NCI-H2029 treated with DMSO at 0.1 percent for 48 hours (cell line): ENCODE measurements at places on chromosomes 12 and 14.

GRCh38 chr14:64035143-64035542, 182.3 kb downstream of the SYNE2 start:
- no peak for DNase-seq

DNA sequence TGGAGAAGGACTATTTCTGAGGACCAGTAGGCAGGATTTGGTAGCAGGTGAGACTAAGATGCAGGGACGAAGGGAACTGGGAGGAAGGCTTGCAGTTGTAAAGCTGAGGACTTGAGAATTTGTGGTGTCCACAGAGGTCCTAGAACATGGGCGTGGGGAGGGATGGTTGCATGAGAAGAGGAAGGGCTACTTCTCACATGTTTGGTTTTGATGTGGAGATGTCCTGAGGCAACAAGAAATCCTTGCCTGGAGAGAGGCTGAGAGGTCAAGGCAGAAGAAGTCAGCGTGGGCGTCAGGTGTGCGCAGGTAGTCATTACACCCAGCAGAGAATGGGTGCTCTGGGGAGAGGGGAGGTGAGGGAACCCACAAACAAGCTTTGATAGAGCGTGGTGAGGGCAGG, 5.7 kb upstream of the RABGGTA start:
- no peak for DNase-seq

GRCh38 chr14:53591816-53592215, 364.8 kb downstream of the BMP4 start:
- no peak for DNase-seq

GRCh38 chr12:95291501-95291900, 73.9 kb downstream of the VEZT start:
- no peak for DNase-seq

DNA sequence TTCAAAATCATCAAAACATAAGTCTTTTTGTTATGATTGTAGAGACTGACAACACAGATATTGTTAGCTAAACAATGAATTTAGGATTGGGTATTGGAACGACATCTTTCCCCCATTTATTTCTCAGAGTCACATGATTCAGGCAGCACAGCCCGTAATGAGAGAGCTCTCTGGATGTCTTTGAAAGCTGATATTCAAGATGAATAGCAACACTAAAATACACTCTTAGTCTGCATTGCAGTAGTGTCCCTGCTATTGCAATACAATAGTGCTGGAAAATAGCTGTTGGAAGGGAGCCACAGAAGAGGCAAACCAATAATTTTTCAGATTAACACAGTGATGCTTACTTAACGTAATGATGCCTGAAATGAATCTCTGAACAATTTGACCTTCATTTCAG, 9.9 kb downstream of the GTSF1 start:
- no peak for DNase-seq

DNA sequence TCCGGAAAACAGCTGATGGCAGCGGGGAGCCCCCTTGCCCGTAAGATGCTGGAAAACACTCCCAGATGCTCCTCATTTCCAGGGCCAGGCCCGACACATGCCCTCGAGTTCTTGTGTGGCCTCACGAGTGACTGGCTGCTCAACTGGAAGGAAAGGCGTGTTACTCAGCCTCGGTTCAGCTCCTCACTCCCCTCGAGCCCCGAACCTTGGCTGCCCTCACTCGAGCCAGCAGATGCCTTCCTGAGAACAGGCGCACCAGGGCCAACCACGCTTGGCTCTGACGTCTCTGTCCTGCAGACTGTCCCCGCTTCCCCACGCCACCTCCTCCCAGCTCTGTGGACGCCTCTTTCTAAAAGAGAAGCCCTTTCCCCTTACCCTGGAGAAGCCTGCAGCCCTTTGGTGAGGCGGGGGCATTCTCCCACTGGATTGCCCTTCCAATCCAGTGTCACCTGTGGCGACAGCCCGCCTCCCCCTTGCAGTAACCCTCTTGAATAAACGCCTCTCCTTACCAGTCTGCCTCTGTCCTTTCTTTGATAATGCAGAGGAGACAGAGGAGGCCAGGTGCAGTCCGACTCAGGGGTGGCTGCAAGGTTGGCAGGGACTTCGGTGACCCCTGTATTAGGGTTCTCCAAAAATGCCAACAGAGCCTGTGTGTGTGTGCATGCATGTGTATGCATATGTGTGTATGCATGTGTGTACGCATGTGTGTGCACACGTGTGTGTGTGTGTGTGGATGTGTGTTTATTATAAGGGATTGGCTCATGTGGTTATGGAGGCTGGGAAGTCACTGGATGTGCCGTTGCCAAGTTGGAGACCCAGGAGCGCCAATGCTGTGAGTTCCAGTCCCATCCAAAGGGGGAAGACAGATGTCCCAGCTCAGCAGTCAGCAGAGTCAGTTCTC, 166.3 kb downstream of the KIF26A start:
- DNase-seq: no peak

- DNase-seq: no peak
Observed at GRCh38 chr12:89476232-89476631, 48.4 kb downstream of the GALNT4 start.

- DNase-seq: no peak
Observed at GRCh38 chr12:8065991-8066594, at the start of gene C3AR1. Gene C3AR1 (minus strand): TSS chr12:8066359. CDS start chr12:8060185, 6,174 bp downstream.

DNA sequence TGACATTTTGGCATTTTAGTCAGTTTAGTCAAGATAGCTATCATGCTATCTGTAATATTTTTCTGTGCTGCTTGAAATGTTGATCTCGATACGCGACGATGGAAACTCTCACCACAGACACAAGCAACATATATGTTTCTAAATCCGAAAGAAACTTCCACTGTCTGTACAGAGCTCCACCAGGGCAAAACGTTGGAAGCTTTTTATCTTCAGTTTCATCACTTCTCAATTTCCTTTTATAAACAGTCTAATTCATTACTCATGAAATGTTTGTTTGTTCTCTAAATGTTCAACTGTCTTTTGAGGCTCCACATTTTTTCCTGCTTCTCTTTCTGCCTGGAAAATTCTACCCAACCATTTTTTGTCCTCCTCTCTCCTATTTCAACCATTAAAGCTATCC, 737.6 kb downstream of the SLC16A7 start:
- no peak for DNase-seq

DNA sequence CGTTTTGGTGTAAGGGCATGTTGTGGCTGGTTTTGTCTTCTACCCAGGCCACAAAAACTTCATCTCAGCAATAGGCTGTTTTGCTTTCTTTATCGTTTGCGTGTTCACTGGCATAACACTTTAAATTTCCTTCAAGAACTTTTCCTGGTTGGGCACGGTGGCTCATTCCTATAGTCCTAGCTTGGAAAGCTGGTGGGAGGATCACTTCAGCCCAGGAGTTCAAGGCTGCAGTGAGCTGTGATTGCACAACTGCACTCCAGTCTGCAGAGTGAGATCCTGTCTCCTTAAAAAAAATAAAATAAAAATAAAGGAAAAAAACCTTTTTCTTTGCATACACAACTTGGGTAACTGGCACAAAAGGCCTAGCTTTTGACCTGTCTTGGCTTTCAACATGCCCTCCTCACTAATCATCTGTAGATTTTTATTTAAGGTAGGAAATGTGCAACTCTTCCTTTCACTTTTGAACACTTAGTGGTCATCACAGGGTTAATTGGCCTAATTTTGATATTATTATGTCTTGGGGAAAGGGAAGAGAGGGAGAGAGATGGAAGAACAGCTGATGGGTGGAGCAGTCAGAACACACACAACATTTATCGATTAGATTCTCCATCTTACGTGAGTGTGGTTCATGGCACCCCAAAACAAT, 78.9 kb upstream of the PSMA6 start:
- DNase-seq: no peak

DNA sequence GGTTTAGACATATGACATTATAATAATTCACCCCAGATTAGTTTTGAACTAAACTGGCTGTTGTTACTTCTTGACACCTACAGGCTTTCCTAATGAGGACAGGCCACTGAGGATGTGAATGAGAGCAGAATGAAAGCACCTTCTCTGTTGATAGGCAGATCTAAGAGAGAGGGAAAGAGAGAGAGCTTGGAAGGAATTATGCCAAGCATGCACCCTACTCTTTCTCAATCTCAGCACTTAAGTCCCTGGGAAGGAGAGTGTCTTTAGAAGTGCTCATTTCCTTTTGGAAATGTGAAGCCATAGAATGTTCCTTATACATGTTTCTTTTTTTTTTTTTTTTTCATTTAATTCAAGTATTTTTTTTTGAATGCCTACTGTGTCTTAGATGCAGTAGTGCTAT, 49.0 kb downstream of the TBC1D15 start:
- no peak for DNase-seq
